Activated naive CD4-positive, alpha-beta T cell treated with anti-CD3 and anti-CD28 coated beads for 36 hours (primary cell): ENCODE measurements at places on chromosomes 12 and 14. TPM values are rescaled to one million over a fixed set of nuclear protein-coding genes. Genes with fewer than 3 reads are reported as not detected.
A peak's percentile ranks its signal among the peaks of the same experiment; 100 is the strongest.

DNA sequence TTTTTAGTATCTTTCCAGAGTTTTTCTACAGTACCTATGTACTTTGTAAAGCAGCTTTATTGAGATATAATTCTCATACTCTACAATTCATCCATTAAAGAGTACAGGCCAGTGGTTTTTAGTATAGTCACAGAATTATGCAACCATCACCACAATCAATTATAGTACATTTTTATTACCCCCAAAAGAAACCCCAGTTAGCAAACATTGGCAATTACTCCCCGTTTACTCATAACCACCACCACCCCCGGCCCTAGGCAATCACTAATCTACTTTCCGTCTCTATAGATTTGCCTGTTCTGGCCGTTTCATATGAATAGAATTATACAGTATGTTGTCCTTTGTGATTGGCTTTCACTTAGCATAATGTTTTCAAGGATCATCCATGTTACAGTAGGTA lies 119.8 kb downstream of the KICS2 start:
- no peak overlapping the region for H3K4me3 ChIP-seq
- H3K27me3 ChIP-seq, result peaks cover 7% of the 10 kb centered on the region
- H3K4me1 ChIP-seq, result no peaks in the 10 kb centered on the region
- DNase-seq, result no peak

DNA sequence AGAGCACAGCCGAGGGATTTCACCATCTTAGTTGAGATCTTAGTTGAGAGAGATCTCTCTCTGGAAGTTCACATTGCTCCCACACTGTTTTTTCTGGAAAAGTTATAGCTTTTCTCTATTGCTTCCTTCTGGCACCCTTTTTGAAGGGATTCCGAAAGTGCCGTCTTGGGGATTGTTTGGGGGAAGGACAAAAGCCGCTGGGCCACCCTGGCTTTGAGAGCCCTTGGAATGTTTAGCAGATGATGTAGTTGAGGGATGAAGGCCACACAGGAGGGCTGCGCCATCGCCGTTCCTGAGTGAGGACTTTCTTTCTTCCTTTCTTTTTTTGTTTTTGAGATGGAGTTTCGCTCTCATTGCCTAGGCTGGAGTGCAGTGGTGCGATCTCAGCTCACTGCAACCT lies 17.7 kb downstream of the PLEKHG3 start:
- no peak overlapping the region for H3K27ac ChIP-seq
- H3K4me1 ChIP-seq, result peaks cover 28% of the 10 kb centered on the region
- no peak overlapping the region for H3K4me3 ChIP-seq
- no peaks in the 10 kb centered on the region for H3K36me3 ChIP-seq
- DNase-seq, result no peak

- DNase-seq, result no peak
- H3K4me3 ChIP-seq, result no peak overlapping the region
- no peaks in the 10 kb centered on the region for H3K36me3 ChIP-seq
- H3K4me1 ChIP-seq, result peaks cover 2% of the 10 kb centered on the region
- H3K27me3 ChIP-seq, result peaks cover 18% of the 10 kb centered on the region
These were observed 71.3 kb downstream of the TSPAN9 start for GRCh38 chr12:3148366-3149000.

TAS2R7 gene
- total RNA-seq, result not detected

DNA sequence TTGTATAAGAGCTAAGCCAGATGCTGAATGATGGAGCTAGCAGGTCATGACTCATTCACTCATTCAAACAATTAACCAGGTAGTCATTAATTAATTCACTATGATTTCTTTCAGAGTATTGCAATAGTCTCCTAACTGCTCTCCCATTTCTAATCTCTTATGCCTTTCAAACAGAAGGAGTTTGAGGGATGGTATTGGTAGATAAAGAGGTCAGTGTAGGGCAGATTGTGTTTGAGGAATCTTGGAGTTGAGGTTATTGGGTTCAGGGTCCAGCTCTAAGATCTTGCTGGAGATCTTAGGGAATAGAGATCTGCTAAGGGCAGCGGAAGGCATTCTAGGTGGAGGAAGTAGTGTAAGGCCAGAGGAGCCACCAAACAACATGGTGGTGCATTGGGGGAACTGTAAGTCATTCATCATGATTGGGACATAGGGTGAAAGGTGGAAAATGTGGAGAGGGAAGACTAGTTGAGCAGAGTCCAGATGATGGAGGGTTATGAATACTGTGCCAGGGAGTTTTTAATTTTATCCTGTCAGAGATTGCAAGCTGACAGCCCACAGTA lies 11.7 kb downstream of the DGKA start:
- no peaks in the 10 kb centered on the region for H3K27me3 ChIP-seq
- DNase-seq, result no peak
- peaks cover 70% of the 10 kb centered on the region for H3K36me3 ChIP-seq
- H3K4me3 ChIP-seq, result no peak overlapping the region
- peaks cover 69% of the 10 kb centered on the region for H3K4me1 ChIP-seq
- peak overlapping the region; percentile 50 for H3K27ac ChIP-seq

DNA sequence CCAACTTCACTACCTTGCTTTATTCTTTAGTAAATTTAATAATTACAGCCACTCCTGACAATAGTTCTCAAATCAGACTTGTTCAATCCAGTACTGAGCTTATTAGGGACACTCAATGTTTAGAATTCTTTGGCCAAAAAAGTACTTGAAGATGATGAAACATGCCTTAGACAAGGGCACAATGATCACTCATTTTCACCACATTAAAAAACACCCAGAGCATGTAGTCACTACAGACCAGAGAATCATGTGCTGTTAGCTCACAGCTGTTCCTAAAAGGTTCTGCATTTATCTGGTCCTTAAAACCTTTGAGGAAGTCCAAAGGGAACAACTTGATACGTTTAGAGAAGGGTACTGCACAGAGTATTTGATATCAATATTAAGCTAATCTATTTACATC lies 98.7 kb downstream of the INSM2 start:
- no peaks in the 10 kb centered on the region for H3K27me3 ChIP-seq
- H3K27ac ChIP-seq, result no peak overlapping the region
- H3K4me3 ChIP-seq, result no peak overlapping the region
- peaks cover 12% of the 10 kb centered on the region for H3K36me3 ChIP-seq
- DNase-seq, result no peak

GRCh38 chr12:56198836-56199235 lies 9.6 kb upstream of the SMARCC2 start:
- peaks cover 2% of the 10 kb centered on the region for H3K4me1 ChIP-seq
- no peak for DNase-seq
- no peak overlapping the region for H3K27ac ChIP-seq

CPNE6 gene
- total RNA-seq, result not detected

GRCh38 chr14:76842414-76842813 lies 16.2 kb downstream of the LRRC74A start:
- no peaks in the 10 kb centered on the region for H3K27me3 ChIP-seq
- H3K4me3 ChIP-seq, result no peak overlapping the region
- H3K27ac ChIP-seq, result no peak overlapping the region
- H3K36me3 ChIP-seq, result no peaks in the 10 kb centered on the region
- DNase-seq, result no peak

DNA sequence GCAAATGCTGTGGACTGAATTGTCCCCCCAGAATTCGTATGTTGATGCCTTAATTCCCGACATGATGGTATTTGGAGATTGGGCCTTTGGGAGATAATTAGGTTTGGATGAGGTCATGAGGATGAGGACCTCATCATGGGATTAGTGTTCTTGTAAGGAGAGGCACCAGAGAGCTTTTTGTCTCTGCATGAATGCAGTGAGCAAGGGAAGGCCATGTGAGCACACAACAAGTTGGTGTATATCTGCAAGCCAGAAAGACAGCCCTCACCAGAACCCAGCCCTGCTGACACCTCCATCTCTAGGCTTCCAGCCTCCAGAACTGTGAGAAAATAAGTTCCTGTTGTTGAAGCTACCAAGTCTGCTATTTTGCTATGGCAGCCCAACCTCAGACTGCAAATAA lies 51.9 kb upstream of the SMCO2 start:
- H3K27me3 ChIP-seq, result peaks cover 6% of the 10 kb centered on the region
- H3K4me3 ChIP-seq, result no peak overlapping the region
- H3K27ac ChIP-seq, result no peak overlapping the region
- DNase-seq, result no peak
- peaks cover 1% of the 10 kb centered on the region for H3K36me3 ChIP-seq
- H3K4me1 ChIP-seq, result no peaks in the 10 kb centered on the region

MEG3 gene
- not detected for total RNA-seq

VRTN gene
- not detected for total RNA-seq

SOAT2 gene
- 0.74 TPM for total RNA-seq

DNA sequence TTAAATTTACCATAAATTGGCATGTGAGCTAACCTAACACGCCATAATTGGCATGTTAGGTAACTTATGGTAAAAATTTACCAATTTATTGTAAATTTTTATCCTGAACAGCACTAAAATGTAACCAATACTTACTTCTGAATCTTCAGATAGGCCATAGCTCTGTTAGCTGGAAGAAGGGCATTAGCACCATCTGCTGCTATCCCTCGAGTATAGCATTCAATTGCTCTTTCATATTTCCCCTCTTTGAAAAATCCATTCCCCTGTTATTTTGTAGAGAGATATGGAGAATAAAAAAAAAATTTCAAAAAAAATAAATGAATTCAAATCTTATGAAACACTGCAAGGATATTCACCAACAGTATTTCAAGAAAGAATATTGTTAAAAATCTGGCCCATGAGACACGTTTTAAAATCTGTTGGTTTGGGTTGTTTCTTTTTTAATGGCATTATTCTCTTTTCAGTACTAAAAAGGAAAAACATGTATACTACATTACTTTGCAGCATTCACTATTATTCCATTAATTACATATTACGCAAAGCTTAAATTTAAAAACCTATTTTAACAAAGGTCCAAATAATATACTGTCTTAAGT lies 19.1 kb downstream of the RPAP3 start:
- peaks cover 12% of the 10 kb centered on the region for H3K4me1 ChIP-seq
- no peaks in the 10 kb centered on the region for H3K27me3 ChIP-seq
- no peak overlapping the region for H3K27ac ChIP-seq
- peak; percentile 57 for DNase-seq
- peaks cover 26% of the 10 kb centered on the region for H3K36me3 ChIP-seq

CNTN1 gene
- total RNA-seq, result not detected

DNA sequence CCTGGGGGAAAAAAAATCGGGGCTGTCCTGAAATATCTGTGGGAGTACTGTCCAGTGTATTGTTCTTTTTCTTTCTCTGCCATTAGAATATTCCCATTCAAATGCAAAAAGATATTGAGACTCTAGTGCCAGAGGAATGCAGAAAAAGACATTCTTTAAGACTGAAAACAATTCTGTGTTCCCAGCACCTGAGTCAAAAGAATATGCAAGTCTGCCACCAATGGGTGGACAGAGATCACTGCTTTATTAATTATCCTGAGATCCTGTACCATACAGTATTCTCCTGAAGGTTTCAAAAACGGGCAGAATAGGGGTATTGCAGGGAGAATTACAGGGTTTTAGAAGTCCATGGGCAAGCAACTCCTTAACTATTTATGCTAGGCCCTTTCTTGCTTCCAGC lies 361.8 kb downstream of the C12orf50 start:
- H3K4me3 ChIP-seq, result no peak overlapping the region
- no peaks in the 10 kb centered on the region for H3K36me3 ChIP-seq
- H3K27ac ChIP-seq, result no peak overlapping the region

GRCh38 chr12:19223695-19224094 lies 94.2 kb downstream of the PLEKHA5 start:
- no peak for DNase-seq
- no peaks in the 10 kb centered on the region for H3K4me1 ChIP-seq
- peaks cover 3% of the 10 kb centered on the region for H3K27me3 ChIP-seq
- no peak overlapping the region for H3K4me3 ChIP-seq

DNA sequence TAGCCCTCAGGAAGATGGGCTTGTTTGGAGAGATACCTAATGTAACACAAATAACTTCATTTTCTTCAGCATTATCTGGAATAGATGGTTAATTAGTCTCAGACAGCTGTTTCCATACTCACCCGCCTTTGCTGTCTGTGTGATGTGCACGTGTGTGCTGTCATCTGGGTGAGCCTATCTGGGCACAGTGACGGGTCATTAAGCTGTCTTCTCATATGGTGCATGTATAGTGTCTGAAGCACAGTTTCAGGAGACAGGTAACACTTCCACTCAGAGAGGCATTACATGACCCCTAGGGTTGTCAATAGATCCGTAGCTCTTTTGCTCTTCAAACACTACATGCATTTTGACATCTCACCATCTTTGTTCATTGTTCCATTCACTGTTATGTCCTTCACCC lies 493.3 kb downstream of the APAF1 start:
- no peaks in the 10 kb centered on the region for H3K4me1 ChIP-seq
- no peaks in the 10 kb centered on the region for H3K36me3 ChIP-seq
- no peak for DNase-seq

DNA sequence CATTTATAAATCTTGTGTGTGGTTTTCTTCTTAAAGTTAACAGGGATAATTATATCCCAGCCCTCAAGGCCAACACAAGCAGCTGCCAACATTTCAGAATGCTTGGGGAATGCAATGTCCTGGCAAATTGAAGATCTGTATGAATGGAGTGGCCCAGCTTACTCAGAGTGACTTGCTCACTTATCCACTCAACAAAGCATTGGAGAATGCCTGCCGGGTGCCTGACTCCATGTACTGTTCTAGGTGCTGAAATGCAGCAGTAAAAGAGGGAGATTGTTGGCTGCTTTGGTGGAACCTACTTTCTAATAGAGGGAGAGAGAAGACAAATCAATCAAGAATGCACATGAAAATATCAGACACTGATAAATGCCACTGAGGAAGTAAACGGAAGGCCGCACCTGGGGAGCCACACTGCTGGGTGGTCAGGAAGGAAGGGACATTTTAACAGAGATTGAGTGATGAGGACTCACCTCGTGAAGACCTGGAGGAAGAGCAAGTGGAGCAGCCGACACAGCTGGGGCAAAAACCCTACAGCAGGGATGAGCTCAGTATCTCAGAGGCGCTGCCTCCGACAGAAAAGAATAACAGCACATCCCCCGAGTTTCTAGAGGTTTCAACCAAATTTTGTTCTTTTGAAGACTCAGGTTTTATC lies 61.2 kb upstream of the VASH1 start:
- DNase-seq, result no peak
- H3K4me1 ChIP-seq, result no peaks in the 10 kb centered on the region
- no peak overlapping the region for H3K27ac ChIP-seq
- H3K36me3 ChIP-seq, result no peaks in the 10 kb centered on the region
- H3K27me3 ChIP-seq, result no peaks in the 10 kb centered on the region

DNA sequence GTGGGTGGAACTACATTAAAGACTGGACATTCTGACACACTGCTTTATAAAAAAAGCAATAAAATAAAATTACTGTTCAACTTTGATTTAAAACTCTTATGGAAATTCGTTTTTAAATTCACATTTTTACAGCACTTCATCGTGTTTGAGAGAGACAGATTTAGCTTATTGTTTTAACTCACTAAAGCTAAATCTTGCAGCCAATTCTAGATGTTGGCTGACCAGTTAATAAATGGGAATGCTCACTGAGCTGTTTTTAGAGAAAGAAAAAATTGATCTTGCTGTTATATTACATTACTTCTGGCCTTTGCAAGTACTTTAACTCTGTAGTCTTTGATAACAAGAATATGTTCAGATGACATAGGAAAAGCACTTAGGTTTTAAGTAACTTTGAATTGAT lies 157.1 kb downstream of the PLCZ1 start:
- no peak overlapping the region for H3K4me3 ChIP-seq
- no peak for DNase-seq
- no peaks in the 10 kb centered on the region for H3K36me3 ChIP-seq
- H3K27me3 ChIP-seq, result no peaks in the 10 kb centered on the region
- no peaks in the 10 kb centered on the region for H3K4me1 ChIP-seq
- no peak overlapping the region for H3K27ac ChIP-seq

- peaks cover 70% of the 10 kb centered on the region for H3K27me3 ChIP-seq
- no peak overlapping the region for H3K27ac ChIP-seq
- peaks cover 2% of the 10 kb centered on the region for H3K4me1 ChIP-seq
These were observed 1.3 kb downstream of the NKX2-8 start for GRCh38 chr14:36580856-36581831.
